Activated effector memory CD4-positive, alpha-beta T cell treated with anti-CD3 and anti-CD28 coated beads, Interleukin-2, amount 50 U/mL, for 16 hours (primary cell): ENCODE measurements at places on chromosomes 4 and X.
A peak's percentile ranks its signal among the peaks of the same experiment; 100 is the strongest.

DNA sequence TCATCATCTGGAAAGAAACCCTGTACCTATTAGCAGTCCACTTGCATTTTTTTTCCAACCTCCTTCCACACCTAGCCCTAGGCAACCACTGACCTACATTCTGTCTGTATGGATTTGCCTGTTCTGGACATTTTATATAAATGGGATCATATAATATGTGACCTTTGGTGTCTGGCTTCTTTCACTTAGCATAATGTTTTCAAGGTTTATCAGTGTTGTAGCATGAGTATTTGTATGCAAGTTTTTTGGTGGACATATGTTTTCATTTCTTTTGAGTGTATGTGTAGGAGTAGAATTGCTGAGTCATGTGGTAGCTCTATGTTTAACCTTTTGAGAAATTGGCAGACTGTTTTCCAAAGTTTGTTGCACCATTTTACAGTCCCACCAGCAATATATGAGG is 198.6 kb downstream of the CEP135 start:
- no peak for DNase-seq

DNA sequence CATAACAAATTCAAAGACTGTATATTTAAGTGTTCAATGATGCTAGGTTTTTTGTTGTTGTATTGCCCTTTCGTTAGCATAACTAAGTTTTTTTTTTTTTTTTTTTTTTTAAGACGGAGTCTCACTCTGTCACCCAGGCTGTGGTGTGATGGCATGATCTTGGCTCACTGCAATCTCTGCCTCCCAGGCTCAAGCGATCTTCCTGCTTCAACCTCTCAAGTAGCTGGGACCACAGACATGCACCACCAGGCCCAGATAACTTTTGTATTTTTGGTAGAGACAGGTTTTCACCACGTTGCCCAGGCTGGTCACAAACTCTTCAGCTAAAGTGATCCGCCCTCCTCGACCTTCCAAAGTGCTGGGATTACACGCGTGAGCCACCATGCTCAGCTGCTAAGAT is 7.0 kb downstream of the SH3BGRL start:
- DNase-seq, result no peak

DNA sequence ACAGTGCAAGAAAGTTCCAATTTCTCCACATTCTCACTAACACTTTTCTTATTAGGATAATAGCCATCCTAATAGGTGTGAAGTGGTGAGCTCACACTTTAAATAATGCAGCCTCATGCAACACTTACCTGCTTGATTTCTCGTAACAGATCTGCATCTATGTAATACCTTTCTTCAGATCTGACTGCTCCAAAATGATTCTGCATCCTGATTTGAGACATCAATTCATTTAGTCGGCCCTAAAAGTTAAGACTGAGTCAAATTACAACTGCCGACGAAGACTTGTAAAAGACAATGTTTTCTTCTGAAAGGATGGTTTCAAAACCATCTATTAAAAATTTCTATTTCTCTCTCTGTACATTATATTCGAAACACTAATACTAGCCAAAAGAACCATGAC is 30.7 kb downstream of the NUP54 start:
- no peak for DNase-seq

- peak; percentile 44 for DNase-seq
These were observed 23.6 kb upstream of the SPON2 start for GRCh38 chr4:1195891-1196401.

DNA sequence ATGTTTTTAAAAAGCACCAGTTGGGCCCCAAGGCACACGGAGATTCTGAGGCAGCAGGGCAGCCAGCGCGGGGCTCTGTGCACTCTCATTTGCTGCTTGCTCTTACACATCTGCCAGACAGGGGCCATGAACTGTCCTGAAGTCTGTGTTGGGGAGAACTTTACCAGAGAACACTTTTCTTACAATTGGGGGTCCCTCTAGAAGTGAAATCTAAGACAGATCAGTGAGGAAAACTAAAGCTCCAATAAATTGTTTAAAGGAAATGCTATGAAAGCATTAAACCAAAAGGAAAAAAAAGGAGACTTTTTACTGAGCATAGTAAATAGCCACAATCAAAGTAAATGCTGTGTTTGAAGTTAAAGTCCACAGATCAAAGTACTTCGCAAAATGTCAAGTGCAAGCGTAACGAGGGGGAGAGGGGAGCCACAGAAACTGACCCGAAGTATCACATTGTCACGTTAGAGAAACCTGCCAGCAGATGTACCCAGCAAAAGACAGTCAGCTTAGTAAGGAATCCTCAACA is 37.8 kb downstream of the SORBS2 start:
- no peak for DNase-seq

DNA sequence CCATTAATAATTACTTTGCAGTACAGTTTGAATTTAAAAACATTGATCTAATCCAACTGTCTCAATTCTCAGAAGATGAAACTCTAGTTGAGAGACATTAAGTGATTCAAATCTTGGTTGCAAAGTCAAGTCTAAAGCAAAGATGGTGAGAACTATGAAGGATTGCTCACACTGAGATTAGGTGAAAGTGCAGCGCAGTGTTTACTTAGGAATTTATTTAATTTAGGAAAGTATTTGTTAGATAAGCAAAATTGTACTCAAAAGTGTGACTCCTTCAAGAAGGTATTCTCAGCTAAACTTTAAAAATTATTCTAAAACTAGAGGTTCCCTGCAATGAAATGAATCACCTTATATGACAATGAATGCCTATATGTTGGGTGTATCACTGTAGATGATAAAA is 454.9 kb downstream of the PDGFC start:
- no peak for DNase-seq

- DNase-seq, result no peak
These were observed 128.4 kb upstream of the SCML1 start for GRCh38 chrX:17608888-17609287.

DNA sequence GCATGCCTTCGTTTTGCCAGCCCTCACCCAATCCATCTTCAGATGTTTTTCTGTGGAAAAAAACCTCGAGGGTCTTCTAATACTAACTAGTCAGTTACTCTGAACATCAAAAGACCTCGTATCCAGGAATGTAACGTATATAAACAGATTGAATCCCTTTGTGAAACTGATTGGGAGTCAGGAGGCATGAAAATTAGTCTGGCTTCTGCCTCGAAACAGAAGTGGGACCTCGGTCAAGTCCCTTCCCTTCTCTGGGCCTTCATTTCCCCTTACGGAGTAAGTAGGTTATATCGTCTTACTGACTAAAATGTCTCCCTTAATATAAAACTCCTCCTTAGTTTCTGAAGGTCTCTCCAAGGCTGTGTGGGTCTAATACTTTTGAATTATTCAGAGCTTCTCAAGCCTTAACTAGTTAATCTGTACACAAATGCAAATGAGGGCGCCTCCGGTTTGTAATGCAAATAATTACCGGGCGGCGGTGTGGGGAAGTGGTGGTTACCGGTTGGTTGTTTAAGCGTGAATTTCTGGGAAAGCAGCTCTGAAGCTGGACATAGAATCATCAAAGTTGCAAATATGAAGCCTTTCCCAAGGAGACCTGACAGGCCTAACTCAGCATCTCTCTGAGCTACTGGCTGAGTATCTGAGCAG is 11.4 kb upstream of the NKRF start:
- no peak for DNase-seq

DNA sequence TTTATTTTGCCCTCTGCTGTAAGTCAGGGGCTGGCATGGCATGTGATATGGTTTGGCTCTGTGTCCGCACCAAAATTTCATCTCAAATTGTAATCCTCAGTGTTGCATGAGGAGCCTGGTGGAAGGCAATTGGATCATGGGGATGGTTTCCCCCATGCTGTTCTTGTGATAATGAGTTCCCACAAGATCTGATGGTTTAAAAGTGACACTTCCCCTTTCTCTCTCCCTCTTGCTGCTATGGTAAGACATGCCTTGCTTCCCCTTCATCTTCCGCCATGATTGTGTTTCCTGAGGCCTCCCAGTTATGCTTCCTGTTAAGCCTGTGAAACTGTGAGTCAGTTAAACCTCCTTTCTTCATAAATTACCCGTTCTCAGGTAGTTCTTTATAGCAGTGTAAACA is 72.0 kb upstream of the MSX1 start:
- no peak for DNase-seq

GRCh38 chr4:125677665-125678307 is 363.0 kb downstream of the FAT4 start:
- no peak for DNase-seq

GRCh38 chr4:74996996-74997395 is 64.1 kb downstream of the PARM1 start:
- DNase-seq, result no peak

GRCh38 chrX:129647418-129648410 is 7.0 kb downstream of the APLN start:
- DNase-seq, result no peak

- no peak for DNase-seq
These were observed 47.3 kb upstream of the TLR3 start for GRCh38 chr4:186021461-186022167.

DNA sequence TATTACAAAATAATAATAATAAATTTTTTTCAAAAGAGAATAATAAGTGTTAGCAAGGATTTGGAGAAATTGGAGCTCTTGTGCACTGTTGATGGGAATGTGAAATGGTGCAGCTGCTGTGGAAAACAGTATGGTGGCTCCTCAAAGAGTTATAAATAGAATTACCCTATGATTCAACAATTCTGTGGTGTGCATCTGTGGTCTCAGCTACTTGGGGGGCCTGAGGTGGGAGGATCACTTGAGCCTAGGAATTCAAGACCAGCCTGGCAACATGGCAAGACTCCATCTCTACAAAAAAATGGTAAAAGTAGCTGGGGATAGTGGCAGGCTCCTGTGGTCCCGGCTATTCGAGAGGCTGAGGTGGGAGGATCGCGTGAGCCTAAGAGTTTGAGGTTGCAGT is 19.6 kb downstream of the MND1 start:
- no peak for DNase-seq

GRCh38 chrX:133670383-133670782 is 255.1 kb upstream of the GPC4 start:
- DNase-seq, result no peak

- no peak for DNase-seq
These were observed 102.2 kb downstream of the SEL1L3 start for GRCh38 chr4:25760518-25761157.

DNA sequence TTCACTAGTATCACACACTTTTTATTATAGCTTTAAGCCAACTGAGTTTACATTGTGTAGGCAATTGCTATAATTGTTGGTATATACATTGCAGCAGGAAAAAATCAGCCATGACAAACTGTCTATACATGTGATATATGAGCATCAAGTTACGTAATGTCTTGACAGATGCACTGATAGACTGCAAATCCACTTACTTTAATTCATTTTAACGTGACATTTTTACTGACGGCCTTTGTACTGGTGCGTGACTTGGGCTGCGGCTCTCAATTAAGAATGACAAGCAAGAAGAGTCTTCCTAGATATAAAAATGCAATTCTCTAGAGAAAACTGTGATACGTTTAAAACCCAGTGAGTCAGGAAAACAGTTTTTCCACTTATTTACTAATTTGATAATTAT is 143.8 kb downstream of the ACTRT1 start:
- DNase-seq, result no peak
